ENCODE measurements at places on chromosomes 1 and 21.

DNA sequence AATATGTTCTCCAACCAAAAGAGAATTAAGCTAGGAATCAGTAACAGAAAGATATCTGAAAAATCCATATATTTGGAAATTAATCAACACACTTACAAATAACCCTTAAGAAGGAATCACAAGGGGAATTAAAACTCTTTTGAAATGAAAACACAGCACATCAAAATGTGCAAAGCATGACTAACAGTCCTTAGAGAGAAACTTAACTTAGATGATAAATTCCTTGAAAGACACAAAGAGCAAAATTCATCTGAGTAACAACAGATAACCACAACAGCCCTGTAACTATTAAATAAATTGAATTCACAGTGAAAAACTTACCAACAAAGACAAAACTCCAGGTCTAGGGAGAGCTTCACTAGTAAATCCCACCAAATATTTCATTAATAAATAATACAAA lies 283.8 kb downstream of the SDCCAG8 start:
- DNase-seq: peak; percentile 57

DNA sequence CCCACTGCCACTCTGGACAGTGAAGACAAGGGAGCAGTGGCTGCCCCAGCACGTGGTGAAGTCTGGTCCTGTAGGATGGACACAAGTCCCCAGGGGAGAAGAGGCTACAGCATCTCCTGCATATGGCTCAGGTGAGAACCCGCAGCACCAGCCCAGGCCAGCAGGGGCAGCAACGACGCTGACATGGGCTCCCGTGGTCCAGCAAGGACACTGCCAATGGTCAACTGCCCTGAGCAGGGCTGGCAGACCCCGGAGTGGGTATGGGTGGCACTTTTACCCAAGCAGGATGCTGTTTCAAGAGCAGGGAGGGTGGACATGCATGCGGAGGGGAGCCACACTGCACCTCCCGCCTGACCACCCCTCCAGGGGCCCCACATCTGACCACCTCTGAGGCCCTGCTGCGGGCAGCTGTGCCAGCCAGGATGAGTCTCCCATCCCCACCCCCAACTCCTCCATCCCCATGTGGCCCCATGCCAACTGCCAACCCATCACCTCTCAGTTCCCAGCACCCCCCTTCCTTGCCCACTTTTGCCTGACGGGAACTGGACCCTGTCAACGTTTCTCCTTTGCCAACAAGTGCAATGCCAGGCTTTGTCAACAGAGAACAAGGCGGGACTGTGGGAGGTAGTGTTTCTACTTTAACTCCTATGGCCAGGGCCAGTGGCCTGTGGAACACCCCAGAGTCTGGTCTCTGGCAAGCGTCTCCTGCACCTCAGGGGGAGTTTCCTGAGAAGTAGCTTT lies 8.6 kb downstream of the MORN1 start:
- no peak for DNase-seq

DNA sequence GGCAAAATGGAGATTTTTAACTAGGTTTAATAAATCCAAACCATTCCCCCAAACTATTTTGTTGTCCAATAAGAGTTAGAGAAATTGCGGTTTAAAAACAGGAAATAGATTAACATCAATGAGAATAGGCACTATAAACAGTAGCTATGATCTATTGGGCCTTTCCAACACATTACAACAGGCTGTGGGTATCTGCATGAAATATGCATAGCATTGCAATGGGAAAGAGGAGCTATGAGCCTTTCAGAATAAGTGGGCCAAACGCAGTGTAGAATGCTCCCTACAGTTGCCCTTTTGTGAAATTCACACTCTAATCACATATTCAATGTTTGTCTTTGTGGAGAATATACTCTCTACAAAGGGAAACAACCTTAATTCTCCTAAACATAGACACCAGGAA lies 305.5 kb upstream of the PRMT6 start:
- no peak for DNase-seq

GRCh38 chr1:37994886-37995566 lies 5.2 kb upstream of the SF3A3 start:
- no peak for DNase-seq

DNA sequence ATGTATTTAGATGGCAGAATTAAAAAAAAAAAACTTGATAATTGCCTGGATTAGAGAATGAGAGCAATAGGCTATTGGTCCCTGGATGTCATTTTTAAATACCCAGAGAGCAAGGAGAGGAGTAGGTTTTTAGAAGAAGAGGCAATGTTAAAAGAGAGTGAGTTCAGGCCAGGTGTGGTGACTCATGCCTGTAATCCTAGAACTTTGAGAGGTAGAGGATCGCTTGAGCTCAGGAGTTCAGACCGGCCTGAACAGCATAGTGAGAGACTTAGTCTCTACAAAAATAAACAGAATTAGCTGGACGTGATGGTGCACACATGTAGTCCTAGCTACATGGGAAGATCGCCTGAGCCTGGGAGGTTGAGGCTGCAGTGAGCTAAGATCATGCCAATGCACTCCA lies 15.9 kb upstream of the MUTYH start:
- no peak for DNase-seq

DNA sequence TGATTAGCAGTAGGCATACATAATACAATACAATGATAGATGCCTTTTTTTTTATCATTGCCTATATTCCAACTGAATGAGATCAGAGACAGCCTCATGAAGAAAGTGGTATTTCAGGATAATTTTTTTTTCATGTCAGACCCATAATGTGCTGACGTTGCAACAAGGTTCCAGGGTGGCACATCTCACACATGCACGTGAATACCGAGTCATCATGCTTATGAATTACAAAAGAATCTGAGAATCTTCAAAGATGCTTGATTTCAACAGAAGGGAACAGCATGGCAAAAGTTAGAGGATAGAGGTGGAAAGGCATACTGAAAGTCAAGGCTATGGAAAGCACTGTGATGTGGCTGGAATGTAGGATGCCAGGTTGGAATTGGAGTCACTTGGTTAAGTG lies 5.0 kb upstream of the RNF11 start:
- DNase-seq: peak; percentile 55

DNA sequence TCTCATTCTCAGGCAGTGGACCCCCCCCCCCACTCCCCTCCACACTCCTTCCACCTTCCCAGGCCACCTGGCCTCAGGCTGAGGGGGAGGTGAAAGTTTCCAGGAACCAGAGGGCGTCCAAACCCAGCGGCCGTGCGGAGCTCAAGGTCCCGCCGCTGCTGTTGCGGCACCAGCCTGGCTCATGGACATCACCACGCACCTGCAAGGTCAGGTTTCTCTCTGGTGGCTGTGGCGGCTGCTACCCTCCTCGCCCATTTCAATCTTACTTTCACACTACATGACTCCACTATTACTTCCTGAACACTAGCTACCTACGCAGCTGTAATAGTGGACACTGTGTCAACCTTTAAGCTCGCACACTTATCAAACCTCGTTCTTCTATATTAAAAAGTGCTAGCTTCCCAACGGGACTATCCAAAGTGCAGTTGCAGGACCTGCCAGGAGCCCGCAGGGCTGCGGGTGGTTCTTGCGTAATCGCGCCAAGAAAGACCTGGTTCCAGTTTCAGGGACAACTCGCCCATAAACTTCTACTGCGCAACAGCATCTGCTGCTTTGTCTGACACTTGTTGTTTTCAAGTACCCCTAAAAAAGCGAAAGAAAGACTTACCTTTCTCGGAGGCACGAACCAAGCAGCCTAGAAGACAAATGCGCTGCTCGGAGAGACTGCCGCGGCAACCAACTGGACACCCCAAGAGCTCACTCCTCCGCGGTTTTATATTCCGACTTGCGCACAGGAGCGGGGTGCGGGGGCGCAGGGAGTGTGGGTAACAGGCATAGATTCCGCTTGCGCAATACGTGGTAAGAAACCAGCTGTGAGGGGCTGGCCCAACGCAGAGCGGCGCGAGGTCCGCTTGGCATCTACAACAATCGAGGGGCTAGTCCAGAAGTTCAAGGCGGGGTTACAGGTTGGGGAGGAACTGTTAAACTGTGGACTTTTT lies at the start of gene DIRAS3:
TSS of gene DIRAS3 (minus strand) at position 687 of the 938 bp plus-strand sequence. CDS start 3,330 bp downstream, outside the sequence.
- peak; percentile 61 for DNase-seq

DNA sequence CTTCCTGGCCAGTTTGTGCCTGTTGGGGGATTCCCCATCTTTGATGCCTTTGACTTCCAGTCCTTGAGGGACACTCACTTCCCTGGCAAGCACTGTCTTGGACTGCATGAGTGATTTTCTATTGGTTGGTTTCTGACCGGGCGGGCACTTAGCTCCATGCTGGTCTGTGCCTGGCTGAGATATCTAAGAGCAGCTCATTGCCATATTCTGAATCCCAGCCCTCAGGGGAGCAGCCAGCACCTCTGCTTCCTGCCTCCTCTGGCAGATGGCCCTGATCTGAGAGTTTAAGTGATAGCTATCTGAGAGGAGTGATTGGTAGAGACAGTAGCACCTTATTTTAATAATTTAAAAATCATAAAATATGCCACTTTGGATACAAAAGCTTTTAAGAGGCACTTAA lies 52.5 kb downstream of the DISC1 start:
- no peak for DNase-seq

GRCh38 chr1:180268556-180269075 lies 38.6 kb downstream of the LHX4 start:
- DNase-seq: no peak

GRCh38 chr1:236069796-236070195 lies 4.9 kb upstream of the NID1 start:
- no peak for DNase-seq

DNA sequence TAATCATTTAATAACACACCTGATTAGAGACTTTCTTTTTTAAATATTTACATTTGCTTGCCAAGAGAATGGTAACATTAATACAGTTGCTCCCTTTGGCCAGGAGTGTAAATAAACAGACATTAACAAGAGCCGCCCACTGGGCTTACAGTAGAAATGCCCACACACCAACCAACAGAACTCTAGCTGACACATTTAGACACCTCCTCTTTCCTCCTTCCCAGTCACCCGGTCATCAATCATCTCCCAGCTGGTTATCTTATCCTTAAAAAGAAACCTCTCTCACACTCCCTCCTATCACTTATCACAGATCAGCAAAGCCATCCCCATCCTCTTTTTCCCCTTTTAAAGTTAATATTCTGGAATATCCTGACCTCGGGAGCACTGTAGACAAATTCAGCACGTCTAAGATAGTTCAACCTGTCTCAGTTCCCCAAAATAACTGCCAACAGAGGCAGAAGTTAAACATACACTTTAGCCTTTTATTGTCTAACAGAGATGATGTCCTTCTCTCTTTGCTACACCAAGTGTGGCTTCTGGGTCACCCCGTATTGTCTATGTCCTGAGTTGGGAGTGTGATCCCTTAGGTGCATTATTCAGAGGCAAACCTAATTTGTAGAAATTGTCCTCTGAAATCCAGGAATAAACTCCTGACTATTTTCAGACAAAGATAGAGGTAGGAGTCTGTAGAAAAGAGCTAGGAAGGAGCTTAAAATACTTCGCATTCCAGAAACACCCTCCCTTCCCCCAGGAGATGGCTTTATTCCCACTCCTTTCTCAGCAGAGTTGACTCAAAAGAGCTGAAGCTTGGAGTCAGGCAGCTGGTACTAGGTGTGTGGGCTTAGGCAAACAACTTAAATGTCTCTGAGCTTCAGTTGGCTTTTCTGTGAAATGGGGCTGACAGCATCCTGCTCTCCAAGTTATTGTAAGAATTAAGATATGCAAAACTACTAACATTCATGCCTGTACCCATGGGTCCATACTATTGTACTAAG lies 8.8 kb downstream of the MYCL start:
- DNase-seq: peak; percentile 84

DNA sequence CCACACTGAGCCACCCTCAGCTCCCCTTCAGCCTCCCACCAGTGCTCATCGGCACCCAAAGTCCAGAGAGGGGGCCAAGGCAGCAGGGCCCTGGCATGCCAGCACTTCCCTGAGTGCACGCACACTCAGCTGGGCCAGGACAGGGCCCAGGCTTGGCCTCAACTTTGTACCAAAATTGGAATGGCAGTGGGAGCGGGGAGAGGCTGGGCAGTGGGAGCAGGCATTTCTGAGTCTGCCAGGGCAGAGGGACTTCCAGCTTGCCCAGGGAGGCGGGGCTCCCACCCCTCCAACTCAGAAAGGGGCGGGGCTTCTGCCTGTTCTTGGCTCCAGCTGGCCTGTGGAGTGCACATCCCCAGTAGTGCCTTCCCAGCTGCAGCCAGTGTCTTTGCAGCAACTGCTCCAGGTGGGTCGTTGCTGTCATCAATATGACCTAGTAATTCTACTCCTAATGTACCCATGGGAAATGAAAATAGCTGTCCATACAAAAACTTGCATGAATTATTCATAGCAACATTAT lies 10.3 kb upstream of the SNX7 start:
- DNase-seq: no peak

DNA sequence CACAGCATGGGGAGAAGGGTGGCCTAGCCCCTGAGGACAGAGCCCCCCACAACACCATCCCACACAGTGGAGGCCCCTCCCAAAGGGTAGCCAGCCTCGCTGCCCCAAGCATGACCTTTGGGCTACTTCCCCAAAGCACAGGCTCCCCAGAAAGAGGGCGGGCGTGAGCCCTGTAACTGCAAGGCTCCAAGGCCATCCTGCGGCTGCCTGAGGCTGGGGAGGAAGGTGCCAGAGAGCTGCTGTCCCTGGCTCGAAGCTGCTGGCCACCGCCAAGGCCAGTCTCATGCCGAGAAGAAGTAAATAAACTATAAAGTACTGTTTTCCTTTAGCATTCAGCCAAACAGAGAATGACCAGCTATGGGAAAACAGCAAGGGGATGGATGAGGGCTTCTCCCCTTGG lies 27.5 kb downstream of the UBASH3A start:
- no peak for DNase-seq

GRCh38 chr1:9426291-9426711 lies 113.0 kb upstream of the SLC25A33 start:
- DNase-seq: no peak

GRCh38 chr1:50453266-50453665 lies 30.0 kb upstream of the DMRTA2 start:
- DNase-seq: no peak

GRCh38 chr1:13479171-13479856 lies 34.5 kb downstream of the LRRC38 start:
- DNase-seq: no peak

DNA sequence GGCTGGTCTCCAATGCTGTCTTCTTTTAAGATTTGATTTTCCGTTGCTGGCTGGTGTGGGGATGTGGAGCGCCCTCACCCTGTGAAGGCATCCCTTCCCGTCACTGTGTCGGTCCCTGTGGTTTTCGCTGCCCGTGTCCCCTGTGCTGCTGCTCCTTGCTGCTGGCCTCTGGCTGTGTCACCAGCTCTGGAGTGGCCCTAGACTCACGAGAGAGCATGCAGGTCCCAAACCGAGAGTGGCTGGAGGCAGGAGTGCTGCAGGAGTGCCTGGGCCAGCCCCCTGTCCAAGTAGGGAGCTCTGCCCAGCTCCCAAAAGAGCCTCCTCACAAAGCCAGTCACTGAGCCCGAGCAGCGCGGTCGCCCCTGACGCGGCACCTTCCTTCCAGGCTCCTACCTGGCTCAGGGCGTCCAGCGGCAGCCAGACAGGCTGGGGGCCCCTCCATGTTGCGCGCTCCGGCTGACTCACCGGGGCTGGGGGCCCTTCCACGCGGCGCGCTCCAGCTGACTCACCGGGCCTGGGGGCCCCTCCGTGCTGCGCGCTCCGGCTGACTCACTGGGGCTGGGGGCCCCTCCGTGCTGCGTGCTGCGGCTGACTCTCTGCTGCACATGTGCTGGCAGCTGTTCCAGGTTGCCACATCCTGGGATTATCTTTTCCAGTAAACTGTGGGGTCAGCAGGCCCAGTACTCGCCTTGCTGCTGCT lies 106.7 kb upstream of the COL6A1 start:
- peak; percentile 99 for DNase-seq

Data from LHCN-M2 (cell line).